ENCODE measurements at places on chromosomes 2 and 18.
A peak's percentile ranks its signal among the peaks of the same experiment; 100 is the strongest.

- DNase-seq: peak; percentile 26
Measured at GRCh38 chr2:36663851-36664695, 32.4 kb upstream of the VIT start.

GRCh38 chr2:62871506-62871905, 166.0 kb downstream of the EHBP1 start:
- DNase-seq: no peak

DNA sequence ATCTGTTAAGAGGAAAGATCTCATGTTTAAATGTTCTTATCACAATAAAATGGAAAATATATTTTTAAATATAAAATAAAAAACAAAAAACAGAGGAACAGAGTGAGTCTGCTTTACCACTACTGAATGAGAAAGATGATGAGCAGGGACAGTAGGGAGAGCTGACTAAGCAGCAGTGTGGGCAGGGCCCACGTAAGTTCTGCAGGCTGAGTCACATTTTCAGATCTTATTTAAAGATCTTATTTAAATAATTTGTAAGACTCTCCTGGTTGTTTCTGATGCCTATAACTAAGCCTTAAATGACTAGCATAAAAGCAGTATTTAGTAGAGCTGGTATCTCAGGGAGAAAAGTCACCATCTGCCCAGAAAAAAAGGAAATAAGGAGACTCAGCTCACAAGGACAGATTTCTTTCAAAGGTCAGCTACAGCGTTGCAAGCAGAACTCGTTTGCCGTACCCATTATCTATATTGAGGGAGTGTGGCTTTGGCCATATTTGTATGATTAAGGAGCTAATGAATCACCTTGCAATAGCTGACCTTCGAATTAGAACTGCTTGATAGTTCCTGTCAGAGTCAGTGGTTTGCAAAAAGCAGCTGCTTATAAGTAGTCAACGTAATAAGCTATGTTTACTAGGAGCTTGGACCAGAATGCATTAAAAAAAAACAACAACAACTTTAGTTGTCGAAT, 322.1 kb upstream of the CHAC2 start:
- no peak for DNase-seq

GRCh38 chr2:3114406-3115185, 263.0 kb downstream of the EIPR1 start:
- DNase-seq: no peak

- DNase-seq: no peak
Measured at GRCh38 chr2:181754105-181754504, 73.8 kb upstream of the NEUROD1 start.

DNA sequence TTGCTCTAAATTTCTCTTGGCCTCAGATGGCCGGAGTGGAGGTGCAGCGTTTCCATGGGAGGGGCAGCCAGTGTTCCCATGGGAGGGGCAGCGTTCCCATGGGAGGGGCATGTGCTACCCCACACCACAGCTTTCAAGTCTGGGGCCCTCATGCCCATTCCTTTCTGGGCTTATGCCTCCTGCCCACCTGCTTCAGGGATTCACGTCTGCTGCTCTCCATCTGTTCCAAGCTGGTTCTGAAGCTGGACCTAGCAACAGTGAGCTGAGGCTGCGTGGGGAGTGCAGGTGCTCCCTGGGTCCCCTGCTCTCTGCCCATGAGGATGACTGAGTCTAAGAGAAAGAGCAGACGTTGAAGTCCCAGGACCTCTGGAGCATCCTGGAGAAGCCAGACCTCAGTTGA, 243.1 kb upstream of the PXDN start:
- no peak for DNase-seq

GRCh38 chr2:207151048-207151447, 14.7 kb downstream of the KLF7 start:
- no peak for DNase-seq

DNA sequence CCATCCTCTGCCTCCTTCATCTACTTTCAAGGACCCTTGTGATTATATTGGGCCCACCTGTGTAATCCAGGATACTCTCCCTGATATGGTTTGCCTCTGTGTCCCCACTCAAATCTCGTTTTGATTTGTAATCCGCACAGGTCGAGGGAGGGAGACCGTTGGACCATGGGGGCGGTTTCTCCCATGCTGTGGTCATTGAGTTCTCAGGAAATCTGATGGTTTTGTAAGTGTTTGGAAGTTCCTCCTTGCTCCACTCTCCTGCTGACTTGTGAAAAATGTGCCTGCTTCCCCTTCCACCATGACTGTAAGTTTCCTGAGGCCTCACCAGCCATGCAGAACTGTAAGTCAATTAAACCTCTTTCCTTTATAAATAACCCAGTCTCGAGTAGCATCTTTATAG, 42.0 kb upstream of the EML6 start:
- DNase-seq: no peak

DNA sequence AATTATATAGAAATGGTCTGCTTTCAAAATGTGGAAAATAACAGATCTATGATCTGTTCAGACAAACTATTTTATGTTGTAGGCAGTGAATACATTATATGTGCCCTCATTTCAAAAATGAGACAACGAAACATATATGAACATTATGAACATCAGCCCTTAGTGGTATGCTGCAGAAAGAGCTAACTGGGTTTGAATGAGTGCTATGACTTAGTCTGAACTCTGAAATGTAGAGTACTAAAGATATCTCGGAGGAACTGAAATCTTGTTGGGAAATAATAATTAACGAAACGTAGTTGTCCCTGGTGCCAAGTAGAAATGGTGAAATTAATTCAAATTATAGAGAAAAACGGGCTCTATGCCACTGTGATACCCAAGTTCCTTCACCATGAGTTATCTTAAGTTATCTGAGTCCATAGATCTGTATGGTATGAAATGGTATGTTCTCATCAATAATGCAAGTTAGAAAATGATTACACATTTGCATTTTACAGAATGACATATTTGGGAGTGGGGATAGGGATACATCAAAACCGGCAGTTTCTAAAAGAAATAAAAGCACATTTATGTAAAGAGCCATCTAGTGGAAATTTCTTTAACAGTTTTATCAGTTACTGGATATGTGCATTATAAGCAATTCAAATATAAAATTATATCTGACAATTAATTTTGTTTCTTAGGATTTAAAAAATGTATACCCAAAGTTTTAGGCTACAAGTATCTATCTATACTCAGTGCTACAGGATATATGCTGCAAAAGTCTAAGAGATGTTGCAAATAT, 26.7 kb downstream of the STARD6 start:
- DNase-seq: no peak

- no peak for DNase-seq
Measured at GRCh38 chr18:3898861-3899613, 449.1 kb downstream of the TGIF1 start.

- DNase-seq: no peak
Measured at GRCh38 chr2:208040199-208041171, 15.2 kb upstream of the PLEKHM3 start.

DNA sequence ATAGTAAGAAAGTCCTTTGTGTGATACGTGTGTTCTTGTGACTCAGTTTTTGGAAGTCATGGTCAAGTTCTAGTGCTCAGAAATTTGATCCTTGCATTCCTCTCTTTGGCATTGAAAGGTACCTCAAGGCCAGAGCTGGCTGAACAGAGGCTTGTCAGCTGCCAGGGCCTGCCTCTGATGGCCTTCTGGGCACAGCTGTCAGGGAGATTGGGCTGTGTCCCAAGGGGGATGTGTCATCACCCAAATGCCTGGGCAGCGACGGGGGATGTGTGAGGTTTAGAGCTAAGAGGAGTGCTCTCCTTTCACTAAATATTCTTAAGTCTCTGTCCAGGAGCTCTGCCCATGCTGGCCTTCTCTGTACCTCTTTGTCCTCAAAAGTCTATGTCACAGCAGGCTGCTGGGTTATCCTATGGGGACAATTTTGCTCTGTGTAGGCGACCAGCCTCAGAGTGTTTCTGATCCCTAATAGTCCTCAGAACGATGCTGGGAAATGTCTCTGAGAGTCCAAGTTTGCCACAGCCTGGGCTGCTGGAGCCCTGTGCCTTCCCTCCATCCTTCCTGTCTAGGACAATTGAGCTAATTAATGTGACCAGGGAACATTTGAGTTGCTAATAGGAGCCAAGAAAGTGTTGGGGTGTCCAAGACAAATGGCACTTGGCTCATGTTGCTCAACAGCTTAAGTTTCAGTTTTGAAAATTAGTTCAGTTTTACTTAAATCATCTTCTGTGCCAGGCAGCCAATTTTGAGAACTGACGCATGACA, 115.4 kb upstream of the ZNF521 start:
- no peak for DNase-seq

DNA sequence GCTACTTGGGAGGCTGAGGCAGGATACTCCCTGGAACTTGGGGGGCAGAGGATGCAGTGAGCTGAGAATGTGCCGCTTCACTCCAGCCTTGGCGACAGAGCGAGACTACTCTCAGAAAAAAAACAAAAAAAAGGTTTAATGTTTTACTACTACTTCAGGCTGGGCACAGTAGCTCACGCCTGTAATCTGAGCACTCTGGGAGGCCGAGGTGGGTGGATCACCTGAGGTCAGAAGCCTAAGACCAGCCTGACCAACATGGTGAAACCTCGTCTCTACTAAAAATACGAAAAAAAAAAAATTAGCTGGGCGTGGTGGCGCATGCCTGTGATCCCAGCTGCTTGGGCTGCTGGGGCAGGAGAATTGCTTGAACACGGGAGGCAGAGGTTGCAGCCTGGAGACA, 75.7 kb upstream of the ATIC start:
- DNase-seq: no peak

GRCh38 chr18:42520138-42520537, 565.1 kb downstream of the PIK3C3 start:
- no peak for DNase-seq

DNA sequence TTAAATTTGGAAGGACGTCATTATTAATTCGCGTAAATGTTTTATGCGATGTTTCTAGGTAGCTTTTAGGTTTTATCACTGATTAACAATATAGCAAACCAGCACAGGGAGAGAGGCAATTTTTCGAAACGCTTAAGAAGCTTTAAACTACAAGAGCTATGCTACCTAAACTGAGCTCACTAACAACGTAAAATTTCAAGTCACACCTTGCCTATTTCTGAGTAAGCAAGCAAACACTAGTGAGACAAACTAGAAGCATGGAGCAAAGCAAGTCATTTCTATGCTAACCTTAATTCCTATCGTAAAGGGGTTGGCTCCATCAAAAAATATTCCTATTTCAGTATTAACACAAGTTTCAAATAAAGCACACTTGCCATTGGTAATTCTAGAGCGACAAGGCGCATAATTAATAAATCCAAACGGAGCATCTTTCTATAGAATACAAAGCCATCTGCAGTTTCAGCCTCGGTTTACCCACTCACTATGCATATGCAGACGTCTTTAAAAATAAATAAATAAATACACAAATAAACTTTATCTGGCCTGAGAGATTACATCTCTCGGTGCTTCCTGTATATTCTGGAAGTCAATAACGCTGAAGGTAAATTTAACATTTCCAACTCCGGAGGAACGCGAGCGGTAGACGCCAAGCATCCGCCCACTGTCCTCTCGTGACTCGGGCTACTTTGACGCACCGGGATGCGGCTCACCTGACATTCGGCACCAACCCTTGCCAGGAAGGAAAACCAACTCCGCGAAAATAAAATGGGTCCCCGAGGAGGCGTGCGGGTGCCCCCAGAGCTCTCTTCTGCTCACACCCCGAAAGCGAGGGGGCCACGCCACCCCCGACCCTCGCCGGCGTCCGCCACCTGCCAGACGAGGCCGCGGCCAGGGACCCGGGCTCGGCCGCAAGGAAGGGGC, 947 bp downstream of the ITSN2 start:
- DNase-seq: no peak

DNA sequence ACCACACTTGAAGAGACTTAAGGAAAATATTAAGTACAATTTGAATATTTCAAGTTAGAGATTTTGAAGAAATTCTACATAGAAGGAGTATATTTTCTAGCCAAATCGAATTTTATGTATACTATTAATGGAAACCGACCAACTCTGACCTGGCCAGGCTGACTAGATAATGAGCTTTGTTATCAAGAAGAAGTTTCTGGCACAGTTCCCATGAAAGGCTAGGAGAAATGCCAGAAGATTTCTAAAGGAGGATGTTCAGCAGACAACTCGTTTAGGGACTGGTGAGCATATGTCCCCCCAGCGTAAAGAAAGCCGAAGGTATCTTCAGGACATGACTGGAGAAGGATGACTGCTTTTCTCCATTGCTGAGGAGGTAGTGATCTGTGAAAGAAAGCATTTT, 127.3 kb downstream of the DIS3L2 start:
- DNase-seq: no peak

DNA sequence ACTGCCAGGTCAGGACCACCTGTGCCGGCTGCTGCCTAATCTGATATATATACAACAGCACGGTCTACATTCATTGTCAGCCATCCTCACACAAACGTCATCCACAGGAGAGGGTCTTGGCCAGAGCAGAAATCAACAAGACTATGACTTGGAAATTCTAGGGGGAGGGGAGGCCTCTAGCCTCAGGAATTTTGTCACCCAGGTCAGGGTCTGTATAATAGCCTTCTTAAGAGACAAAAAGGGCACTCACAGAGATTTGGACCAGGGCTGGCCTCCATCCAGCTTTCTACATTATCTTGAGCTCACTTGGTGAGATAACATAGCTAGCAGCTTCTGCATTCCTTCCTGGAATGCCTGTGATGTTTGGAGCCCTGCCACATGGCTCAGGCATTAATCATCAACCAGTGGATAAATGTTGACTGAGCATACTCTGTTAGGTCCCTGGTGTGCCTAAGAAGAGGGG, 50.4 kb upstream of the CTIF start:
- DNase-seq: peak; percentile 50
